CD4-positive, CD25-positive, alpha-beta regulatory T cell (primary cell): ENCODE measurements at places on chromosomes 3 and 15.
A peak's percentile ranks its signal among the peaks of the same experiment; 100 is the strongest.

GRCh38 chr15:45378913-45379262 lies 544 bp upstream of the GATM start:
- DNase-seq, result no peak

DNA sequence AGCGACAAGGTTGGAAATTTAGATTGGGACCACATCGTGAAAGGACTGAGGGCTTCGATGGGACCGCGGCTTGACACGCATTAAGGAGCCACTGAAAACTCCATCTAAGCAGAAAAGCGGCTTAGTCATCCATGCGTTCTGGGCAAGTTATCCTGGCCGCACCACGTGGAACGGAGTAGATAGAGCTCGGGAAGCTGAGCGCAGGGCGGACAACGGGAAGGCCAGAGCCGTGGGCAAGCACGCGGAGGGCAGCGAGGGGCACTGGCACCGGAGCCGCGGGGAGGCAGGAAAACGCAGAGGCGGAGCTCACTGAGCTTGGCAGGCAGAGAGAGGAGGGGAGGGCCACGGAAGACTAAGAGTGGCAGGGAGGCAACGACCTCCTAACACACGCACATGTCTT lies 61.3 kb upstream of the VGLL4 start:
- DNase-seq, result no peak

DNA sequence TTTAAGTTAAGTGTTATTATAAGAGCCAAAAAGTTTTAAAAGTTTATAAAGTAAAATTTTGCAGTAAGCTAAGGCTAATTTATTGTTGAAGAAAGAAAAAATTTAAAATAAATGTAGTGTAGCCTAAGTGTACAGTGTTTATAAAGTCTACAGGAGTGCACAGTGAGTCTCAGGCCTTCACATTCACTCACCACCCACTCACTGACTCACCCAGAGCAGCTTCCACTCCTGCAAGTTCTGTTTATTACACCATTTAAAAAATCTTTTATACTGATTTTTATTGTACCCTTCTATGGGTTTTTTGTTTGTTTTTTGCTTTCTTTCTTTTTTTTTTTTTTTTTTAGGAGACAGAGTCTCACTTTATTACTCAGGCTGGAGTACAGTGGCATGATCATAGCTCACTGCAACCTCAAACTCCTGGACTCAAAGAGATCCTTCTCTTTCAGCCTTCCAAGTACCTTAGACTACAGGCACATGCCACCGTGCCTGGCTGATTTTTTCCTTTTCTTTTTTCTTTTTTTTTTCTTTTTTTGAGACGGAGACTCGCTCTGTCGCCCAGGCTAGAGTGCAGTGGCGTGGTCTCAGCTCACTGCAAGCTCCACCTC lies 25.9 kb downstream of the CSTA start:
- no peak for DNase-seq

- DNase-seq, result no peak
These were observed 6.6 kb downstream of the FAM98B start for GRCh38 chr15:38460543-38460942.

DNA sequence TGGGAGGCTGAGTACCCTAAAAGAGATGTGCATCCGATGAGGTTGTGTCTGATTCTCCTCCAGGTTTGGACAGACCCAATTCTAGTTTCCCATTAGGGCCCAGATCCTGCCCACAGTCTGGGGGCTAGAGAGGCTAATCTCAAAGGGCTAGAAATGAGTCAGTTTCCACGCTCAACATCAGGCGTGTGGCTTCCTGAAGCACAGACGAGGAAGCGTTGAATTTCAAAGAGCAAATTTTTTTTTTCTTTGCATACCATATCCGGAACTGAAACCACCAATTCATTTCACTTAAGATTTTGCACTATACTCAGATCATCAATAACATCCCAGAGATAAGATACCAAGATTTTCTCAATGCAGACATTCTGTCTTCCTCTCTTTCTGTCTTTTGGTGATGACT lies 173.8 kb upstream of the BCL6 start:
- DNase-seq, result peak; percentile 88

- no peak for DNase-seq
These were observed 10.8 kb downstream of the IP6K1 start for GRCh38 chr3:49775538-49775937.

DNA sequence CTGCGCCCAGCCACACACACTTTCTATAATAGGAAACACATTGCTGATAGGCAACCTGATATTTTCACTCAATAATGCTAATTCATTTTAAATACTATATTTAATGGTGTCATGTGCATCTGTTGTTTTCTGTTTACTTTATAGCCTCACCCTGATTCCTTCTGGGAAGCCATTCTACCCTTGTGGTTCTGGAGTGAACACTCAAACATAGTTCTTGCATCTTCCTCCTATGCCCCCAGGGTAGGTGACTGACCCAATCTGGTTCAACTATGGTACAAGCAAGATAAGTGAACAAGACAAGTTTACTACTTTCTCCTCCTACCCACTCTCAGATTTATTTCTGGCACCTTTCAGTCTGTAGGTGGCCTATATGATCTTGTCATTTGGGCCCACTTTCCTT lies 4.3 kb upstream of the SCG3 start:
- DNase-seq, result no peak

DNA sequence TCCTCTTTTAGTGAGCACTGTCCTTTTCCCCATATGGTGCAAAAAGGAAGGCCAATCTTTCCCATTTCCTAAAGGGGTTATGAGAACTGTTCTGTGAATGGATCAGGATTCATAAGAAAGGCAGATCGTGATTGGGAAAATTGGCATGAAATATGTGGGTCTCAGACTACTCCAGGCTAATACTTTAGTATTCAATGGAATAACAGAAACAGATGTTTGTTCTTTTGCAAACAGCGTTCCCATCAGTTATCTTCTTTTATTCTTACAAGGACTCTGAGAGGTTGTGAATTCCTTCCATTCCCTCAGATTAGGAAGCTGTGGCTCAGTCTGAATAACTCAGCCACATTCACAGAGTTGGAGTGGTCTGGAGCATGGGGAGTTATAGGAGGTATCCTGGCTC lies 51.3 kb upstream of the MTMR10 start:
- no peak for DNase-seq
